A549 (cell line): ENCODE measurements at places on chromosomes 1 and 21.

GRCh38 chr1:9086045-9086444, 16.6 kb upstream of the SLC2A5 start:
- DNase-seq, result no peak

DNA sequence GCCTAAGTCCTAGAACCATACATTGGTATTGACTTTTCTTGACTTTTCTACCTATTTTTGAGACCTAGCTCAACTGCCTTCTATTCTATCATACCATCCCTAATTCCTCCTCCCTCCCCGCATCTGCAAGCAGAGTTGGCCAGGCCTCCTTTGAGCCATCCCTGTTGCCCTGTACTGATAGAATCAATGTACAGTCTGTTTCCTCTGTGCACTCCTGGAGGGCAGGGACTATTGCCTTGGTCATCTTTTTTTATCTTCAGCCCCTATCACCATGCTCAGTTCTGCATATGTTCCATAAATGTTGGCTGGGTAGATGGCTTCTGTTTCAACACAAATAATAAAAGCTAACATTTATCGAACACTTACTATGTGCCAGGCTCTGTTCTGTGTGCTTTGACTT, 4.0 kb upstream of the RGS16 start:
- DNase-seq, result no peak

GRCh38 chr1:64163970-64164369, 39.5 kb upstream of the UBE2U start:
- peak; percentile 14 for DNase-seq

- no peak for DNase-seq
These were observed 291.6 kb downstream of the PLPP3 start for GRCh38 chr1:56287721-56288120.

DNA sequence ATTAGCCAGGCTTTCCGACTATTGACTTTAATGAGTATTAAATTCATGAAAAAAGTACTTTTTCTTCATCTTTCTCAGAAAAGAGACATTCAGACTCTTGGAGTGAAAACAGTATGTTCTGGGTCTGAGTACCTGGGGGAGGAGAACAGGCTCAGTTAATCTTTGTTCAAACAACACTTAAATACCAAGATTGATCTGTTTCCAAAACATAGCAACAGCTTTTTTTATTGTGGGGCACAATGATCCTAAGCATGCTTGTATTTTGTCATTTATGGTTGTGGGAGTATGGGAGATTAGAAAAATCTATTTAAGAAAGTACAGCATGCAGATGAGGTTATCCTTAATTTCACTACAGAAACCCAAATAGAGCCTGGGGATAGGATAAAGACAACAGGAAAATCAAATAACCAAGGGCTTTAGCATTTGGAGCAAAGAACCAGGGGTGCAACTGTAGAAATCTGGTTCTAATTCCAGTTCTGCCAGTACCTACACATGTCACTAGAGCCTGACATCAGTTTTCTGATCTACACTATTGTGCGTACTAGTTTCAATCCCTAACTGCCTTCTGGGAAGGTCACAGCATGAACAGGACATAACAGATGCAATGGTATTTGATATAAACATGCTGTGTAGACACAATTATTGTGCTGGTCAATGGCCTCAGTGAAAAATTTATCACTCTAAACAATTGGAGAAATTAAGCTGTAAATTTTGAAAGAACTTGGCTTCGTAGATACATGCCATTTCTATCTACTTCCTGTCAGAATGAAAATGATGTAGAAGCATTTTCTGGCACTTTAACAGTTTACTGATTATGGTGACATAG, 91.2 kb downstream of the KCNK1 start:
- no peak for DNase-seq

DNA sequence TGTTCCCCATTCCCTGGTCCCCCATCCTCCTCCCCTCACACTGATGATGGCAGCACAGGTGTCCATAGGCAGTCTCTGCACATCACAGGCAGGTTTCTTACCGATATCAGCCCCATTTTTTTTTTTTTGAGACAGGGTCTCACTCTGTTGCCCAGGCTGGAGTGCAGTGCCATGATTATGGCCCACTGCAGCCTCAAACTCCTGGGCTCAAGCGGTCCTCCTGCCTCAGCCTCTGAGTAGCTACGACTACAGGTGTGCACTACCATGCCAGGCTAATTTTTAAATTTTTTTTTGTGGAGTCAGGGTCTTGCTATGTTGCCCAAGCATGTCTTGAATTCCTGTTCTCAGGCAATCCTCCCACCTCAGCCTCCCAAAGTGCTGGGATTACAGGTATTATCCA, 28.9 kb upstream of the SDHB start:
- DNase-seq, result no peak

DNA sequence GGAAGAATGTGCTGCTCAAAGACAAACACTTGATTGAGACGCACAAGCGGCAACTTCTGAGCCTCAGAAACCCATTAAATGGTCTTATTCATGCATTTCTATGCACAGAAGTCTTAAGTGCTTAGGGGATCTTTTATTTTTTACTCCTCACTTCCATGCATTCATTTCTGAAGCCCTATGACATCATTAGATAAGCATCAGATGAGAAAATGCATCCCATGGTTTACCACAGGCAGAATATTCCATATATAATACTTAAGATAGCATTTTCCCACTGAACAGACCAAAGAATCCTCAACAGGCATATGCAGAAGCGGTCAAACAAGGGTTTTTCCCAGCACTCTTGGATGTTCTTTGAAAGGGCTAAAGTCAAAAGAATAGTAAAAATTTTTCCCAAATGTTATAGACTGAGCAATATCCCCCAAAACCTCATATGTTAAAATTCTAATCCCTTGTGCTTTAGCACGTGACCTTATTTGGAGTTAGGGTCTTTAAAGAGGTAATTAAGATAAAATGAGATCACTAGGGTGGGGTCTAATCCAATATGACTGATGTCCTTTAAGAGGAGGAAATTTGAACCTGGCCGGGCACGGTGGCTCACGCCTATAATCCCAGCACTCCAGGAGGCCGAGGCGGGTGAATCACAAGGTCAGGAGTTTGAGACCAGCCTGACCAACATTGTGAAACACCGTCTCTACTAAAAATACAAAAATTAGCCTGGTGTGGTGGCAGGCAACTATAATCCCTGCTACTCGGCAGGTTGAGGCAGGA, 22.6 kb upstream of the FAM89A start:
- DNase-seq, result no peak

DNA sequence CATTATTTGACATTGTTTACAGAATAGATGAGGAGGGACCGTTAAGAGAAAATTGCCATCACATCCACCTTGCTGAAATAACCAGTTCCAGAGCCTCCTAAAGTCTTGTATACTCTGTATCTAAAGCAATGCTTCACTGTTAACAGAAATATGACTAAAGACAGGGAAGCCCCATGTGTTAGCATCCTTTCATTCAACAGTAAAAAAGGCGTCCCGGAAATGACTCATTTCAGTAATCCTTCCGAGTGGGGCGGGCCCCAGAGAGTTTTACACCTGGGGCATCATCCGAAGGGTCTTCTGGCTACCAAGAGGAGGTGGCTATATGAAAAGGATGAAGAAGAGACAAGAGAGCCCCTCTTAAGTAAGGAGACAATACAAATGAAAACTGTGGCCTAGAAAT, 227.2 kb downstream of the SLC45A1 start:
- no peak for DNase-seq

DNA sequence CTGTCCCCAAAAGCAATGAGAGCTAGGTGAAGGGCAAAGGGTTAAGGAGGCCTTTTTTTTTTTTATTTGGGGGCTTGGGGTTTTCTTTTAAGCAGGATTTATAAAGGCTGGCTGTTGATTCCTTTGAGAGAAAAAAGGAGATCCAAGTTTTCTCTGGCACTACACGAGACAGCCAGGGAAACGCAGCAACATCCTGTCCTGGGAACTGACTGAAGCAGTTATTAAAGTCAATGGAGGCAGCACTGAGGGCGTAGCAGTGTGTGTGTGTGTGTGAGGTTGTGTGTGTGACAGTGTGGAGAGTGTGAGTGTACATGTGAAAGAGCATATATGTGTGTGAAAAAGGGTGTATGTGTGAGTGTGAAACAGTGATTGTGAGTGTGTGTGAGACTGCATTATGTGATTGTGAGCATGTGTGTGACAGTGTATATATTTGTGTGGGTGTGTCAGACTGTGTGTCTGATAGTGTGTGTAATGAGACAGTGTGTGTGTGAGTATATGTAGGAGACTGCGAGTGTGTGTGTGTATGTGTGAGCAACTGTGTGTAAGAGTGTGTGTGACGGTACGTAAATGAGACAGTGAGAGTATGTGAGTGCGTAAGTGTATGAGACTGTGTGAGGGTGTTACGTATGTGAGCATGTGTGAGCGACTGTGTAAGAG, 65.9 kb upstream of the TIAM1 start:
- DNase-seq, result no peak

DNA sequence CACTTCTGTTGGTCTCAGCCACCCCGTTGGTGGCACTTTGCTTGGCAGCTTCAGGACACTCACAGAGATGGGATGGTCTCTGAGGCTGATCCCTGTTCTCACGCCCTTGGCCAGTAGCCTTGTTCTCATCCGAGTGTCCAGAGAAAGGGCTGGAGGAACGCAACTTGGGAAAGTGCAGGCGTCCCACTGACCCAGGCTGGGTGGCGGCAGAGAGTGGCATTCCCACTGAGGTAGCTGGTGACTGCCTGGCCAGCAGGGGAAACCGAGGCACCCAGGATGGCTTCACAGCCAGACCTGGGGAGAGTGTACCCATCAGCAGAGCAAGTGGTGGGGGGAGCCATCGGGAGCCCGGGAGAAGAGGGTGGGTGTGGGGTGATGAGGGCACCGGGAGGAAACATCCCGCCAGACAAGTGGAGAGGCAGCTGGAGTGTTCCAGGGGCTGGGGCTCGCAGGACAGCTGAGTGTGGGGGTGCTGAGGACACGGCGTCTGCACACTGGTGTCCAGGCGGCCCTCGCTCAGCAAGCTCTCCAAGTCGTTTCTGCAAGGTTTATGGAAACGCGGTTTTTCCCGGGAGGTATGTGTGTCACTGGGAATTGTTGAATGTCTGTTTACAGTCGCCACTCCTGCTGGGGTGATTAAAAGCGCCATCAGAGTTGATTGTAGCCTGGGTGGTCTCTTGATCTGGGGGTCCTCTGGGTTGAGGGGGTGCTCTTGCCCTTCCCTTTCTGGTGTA, 97.8 kb downstream of the SIK1 start:
- DNase-seq, result no peak

GRCh38 chr1:235017719-235018118, 110.9 kb downstream of the TOMM20 start:
- DNase-seq, result peak; percentile 42

- DNase-seq, result no peak
These were observed 47.3 kb upstream of the COA6 start for GRCh38 chr1:234325878-234326496.

DNA sequence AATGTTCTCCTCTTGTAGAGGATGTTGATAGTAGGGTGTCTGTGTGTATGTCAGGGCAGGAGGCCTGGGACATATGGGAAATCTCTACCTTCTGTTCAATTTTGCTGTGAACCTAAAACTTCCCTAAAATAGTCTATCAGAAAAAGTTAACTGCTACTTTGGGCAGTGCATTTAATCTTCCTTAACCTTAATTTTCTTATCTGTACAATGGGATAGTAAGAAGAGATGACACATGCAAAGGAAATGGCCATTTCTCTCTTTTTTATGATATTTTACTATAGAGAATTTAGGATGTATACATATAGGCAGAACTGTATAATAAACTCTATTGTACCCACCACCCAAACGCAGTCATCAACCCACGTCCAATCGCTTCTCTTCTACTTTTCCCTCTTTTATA, 8.6 kb downstream of the AGO3 start:
- DNase-seq, result no peak

DNA sequence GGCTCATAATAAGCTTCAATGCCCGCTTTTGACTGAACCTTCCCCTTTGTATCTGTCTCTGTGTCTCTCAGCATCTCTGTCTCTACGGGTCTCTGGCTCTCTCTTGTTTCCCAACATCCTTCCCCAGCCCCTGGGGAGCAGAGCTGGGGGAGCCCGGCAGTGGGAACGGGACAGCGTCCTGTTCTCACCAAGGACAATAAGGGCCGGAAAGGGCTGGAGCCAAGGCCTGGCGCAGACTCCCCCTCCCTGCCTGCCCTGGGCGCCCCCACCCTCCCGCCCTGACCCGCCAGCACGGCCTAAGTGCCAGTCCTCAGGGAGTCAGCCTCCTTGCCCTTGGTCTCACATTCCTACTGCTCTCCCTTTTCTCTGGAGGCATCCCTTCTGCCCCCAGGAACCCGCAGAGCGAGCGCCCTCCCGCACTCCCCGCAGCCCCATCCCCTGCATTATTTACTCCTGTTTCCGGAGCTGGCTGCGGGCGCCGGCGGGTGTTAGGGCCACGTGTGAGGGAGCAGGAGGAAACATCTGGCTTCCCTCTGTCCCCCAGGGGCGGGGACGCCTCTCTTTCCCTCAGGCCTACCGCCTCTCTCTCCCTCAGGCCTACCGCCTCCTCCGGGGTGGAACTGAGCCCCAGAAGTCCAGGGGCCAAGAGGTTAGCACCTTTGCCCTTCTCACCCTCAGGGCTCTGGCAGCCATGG, 6.5 kb downstream of the KRTCAP2 start:
- DNase-seq, result no peak

- no peak for DNase-seq
These were observed 13.5 kb upstream of the LGR6 start for GRCh38 chr1:202179828-202180750.

DNA sequence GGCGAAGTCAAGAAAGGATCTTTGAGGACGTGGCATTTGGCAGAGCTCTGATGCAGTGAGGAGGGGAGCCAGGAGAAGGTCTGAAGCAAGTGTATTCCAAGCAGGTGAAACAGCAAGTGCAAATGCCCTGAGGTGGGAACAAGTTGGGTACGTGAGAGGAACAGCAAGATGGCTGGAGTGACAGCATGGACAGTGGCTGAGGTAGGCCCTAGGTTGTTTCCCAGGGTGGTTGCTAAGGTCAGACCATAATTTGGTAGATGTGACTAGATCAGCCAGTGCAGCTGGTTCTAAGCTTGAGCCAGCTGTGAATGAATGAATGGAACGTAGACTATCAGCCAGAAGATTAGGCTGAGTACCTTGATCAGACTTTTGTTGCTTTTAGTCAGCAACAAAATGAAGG, 37.5 kb upstream of the JUN start:
- DNase-seq, result no peak

GRCh38 chr1:113018911-113019310, 54.1 kb upstream of the LRIG2 start:
- no peak for DNase-seq

GRCh38 chr21:29193072-29193471, 62.6 kb downstream of the MAP3K7CL start:
- DNase-seq, result no peak

- DNase-seq, result no peak
These were observed 72.9 kb upstream of the SELENON start for GRCh38 chr1:25727088-25727487.

- DNase-seq, result no peak
These were observed 1.2 kb downstream of the SNAPIN start for GRCh38 chr1:153659656-153660055.

GRCh38 chr1:85308833-85309350, 32.5 kb upstream of the BCL10 start:
- no peak for DNase-seq

- peak; percentile 36 for DNase-seq
These were observed 103.5 kb upstream of the ZBTB40 start for GRCh38 chr1:22347854-22348760.

DNA sequence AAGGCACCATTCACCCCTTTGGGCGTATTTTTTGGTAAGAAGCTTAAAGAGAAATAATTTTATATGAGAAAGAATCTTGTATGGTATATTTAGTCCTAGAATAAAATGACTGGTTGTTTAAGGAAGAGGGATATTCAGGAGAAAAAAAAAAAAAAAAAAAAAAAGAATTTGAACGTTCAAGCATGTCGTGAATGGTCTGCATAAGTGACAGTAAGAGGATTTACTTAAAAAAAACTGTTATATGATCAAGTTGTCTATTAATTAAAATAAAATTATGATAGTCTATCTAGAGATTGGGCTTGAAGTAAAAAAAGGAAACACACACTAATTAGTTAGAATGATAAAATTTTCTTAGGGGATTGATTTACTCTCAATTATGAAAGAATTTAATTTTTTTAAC, 11.7 kb upstream of the OR14I1 start:
- no peak for DNase-seq
